ENCODE measurements at places on chromosomes 11 and 22. TPM values are rescaled to one million over a fixed set of nuclear protein-coding genes. Genes with fewer than 3 reads are reported as not detected.

PATE4 gene
- total RNA-seq = not detected

POTEH gene
- total RNA-seq = not detected

CRACR2B gene
- 0.50 TPM for total RNA-seq

TRIM51 gene
- not detected for total RNA-seq

MS4A12 gene
- total RNA-seq = not detected

OR8D1 gene
- not detected for total RNA-seq

DKK3 gene
- not detected for total RNA-seq

ARHGAP8 gene
- total RNA-seq = 3.4 TPM

GUCY1A2 gene
- not detected for total RNA-seq

DNA sequence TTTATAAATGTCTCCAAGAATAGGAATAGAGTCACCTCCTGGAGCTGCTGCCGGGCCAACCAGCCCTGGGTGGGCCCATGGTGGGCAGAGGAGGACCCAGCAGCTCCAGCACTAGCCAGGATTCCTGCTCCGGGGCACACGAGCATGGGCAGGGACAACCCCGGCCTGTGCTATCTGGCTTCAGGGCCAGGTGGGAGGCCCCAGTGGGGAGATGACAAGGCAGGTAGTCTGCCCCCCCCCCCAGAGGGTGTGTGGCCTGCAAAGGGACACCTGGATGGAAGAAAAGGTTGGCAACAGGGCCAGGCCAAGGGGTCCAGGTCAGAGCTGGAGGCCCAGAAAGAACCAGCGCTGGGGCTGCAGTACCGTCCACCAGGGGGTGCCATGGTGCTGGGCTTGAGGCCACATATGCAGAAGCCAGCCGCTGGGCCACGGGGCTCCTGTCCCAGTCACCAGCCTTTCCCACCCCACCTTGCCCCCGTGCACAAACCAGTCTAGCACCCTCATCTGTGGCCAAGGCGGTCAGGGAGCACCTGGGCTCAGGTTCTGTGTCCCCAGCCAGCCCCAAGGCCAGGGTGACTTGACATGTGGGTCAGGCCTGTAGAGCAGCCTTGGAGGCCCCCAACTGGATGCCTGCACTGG lies 3.4 kb downstream of the TSPAN32 start:
- DNase-seq = peak; percentile 86

- no peak for DNase-seq
Observed at GRCh38 chr11:73852049-73852448, 24.6 kb downstream of the COA4 start.

DNA sequence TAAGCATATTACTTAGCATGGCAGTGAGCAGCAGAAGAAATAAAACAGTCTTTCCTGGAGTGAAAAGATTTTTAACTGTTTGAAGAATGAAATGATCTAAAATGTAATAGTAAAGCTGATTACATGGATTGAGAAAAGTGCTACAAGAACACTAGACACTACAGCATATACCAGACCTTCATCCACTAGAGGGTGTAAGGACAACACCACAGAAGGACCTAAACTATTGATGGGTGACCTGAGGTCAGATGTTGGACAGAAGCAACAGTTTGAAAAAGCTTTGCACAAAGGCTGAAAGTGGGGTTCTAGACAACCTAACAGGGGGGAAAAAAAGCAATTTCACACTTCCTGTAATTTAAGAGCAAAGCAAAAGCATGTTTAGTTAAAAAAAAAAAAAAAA lies 97.7 kb downstream of the RBFOX2 start:
- DNase-seq = no peak

DNA sequence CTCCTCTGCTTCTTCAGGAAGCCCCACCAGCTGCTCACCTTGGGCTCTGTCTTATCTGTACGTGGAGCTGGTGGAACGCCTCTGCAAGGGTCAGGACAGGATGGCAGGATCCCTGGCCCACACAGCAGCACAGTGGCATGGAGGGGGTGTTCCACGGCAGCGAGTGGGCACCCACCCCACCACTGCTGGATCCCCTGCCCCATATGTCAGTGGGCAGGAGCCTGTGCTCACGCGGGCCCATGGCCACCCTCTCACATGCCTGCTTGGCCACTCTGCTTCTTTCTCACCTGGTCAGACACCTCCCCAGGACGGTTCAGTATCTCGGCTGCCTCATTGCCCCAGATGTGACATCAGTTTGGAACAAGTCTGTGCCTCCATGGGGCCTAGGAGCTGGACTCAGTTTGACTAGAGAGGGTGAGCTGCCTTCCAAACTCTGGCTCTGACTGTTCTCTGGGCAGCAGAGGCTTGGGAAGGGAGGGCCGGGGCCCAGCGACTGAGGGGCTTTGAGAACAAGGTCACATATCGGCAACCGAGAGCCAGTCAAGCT lies 98.1 kb upstream of the LMO1 start:
- no peak for DNase-seq

GRCh38 chr22:49555526-49555925 lies 272.1 kb downstream of the BRD1 start:
- DNase-seq = no peak

GRCh38 chr11:8038811-8039529 lies 42.0 kb upstream of the TUB start:
- no peak for DNase-seq

- DNase-seq = no peak
Observed at GRCh38 chr11:34972892-34973291, 56.5 kb downstream of the PDHX start.

- no peak for DNase-seq
Observed at GRCh38 chr11:88297863-88298262, 39.7 kb downstream of the CTSC start.

GRCh38 chr11:28400331-28401100 lies 292.3 kb downstream of the METTL15 start:
- DNase-seq = no peak

GRCh38 chr11:113664069-113664980 lies 41.8 kb downstream of the TMPRSS5 start:
- no peak for DNase-seq
